CD4-positive, alpha-beta T cell treated with Interferon gamma for 1 hour (primary cell): ENCODE measurements at places on chromosomes 12 and 14.

DNA sequence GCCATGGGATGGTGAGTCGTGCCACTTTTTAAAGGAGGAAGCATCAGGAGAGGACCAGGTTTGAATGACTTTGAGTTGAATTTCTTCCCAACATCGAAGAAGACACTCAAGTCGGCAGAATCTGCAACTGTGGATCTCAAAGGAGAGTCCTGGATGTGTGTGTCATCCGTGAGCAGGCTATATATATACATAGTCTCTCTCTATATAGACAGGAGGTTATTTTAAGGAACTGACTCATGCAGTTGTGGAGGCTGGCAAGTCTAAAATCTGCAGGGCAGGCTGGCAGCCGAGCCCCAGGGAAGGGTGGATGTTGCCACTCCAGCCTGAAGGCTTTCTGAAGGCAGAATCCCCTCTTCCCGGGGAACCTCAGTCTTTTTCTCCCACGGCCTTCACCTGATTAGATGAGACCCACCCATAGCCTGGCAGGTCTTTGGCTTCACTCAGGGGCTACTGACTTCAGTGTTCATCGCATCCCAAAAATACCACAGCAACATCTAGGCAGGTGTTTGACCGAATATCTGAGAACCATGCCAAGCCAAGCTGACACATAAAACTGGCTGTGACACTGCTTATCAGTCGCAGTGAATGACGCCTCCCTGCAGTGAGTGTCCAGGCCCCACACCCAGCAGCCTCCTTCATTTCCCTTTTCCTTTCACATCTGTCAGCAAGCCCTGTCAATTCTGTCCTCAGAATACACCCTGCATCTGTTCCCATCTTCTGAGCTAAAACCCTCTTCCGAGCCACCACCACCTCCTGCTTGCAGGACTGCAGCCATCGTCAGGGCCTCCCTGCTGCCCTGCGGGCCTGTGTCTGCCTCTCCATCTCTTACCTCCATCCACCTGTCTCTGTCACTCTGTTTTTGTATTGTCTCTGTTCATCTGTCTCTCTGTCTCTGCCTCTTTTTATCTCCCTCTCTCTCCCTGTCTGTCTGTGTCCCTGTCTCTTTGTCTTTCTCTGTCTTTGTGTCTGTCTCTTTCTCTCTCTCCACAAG lies 54.0 kb downstream of the ZNF664 start:
- DNase-seq = no peak

DNA sequence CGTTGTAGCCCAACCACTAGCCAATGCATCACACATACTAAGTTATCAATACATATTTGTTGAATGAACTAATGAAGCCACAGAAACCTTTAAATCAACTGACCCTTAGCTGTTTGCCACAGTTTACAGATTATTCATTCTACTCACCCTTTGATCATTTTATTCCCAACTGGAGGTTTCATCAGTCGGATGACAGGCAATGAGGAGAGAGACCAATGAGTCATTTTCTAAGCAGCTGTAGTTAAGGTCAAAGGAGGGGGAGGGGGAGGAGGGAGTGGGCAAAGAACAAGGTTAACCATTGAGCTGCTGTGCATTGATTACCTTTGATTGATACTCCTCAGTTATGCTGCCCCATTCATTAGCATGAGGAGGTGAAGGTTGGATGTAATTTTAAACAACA lies 469.5 kb downstream of the VRK1 start:
- no peak for DNase-seq

GRCh38 chr14:88562532-88562830 lies 356 bp upstream of the ZC3H14 start:
- no peak for DNase-seq

DNA sequence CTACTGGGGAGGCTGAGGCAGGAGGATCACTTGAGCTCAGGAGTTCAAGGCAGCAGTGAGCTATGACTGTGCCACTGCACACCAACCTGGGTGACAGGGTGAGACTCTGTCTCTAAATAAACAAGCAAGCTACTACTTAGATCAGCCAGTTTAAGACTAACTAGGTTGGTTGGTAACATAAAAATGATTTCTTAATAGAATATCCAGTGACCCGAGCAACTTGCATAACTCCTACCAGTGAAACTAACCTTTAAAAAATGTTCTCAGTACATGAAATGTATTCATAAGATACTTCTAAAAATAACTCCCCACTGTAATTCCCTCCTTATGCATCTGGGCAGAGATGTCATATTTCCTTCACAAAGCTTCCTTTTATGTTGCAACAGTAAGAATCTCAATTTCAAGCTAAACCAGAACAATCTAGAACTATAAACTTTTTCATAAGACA lies 15.9 kb downstream of the TAOK3 start:
- no peak for DNase-seq

- DNase-seq = no peak
Measured at GRCh38 chr14:81384900-81385299, 15.2 kb downstream of the STON2 start.

DNA sequence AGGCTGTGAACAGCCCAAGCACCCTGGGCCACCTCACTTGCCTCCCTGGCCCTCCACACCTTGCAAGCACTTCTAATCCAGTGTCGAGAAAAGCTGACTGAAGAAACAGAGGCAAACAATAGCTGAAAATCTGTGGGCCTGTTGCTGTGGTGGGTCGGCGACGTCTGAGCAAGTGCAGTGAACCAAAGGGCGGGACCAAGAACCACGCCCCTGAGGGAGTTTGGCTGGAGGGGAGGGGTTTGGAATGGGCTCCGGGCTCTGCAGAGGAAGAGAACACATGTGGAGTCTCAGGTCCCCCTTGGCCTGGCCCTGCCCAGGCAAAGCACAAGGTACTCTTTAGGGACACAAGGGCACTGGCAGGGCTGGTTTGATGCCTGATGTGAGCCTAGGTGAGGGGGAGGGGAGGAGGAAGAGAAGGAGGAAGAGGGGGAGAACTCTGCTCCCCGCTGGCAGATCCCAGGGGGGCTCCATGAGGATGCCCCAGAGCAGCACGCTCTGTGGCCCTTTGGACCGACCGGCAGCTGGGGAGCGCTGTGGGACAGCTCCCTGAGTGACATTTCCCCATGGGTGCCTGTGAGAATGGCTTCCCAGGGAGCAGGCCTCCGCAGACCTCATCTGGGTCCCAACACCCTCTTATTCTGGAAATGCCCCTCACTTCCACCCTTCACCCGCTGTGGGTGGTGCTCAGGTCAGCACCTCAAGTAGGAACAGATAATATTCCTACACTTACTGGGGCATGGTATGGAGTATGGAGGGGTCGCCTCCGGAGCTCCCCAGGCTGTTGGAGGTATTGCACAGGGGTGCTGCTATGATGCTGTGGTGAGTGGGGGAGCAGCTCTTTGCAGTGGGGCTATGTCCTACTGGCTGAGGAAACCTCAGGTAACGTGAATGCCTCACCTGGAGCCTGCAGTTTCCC lies 85.5 kb downstream of the CPSF2 start:
- DNase-seq = no peak
